ENCODE measurements at places on chromosomes 13 and 19. TPM values are rescaled to one million over a fixed set of nuclear protein-coding genes. Genes with fewer than 3 reads are reported as not detected.

GRCh38 chr19:50909240-50910070, 1.7 kb downstream of the KLK4 start:
- DNase-seq = peak; percentile 99

- no peak for DNase-seq
These were observed 21.0 kb upstream of the LRCH1 start for GRCh38 chr13:46531953-46532352.

- no peak for DNase-seq
These were observed 42.0 kb downstream of the SLC15A1 start for GRCh38 chr13:98710521-98710920.

DNA sequence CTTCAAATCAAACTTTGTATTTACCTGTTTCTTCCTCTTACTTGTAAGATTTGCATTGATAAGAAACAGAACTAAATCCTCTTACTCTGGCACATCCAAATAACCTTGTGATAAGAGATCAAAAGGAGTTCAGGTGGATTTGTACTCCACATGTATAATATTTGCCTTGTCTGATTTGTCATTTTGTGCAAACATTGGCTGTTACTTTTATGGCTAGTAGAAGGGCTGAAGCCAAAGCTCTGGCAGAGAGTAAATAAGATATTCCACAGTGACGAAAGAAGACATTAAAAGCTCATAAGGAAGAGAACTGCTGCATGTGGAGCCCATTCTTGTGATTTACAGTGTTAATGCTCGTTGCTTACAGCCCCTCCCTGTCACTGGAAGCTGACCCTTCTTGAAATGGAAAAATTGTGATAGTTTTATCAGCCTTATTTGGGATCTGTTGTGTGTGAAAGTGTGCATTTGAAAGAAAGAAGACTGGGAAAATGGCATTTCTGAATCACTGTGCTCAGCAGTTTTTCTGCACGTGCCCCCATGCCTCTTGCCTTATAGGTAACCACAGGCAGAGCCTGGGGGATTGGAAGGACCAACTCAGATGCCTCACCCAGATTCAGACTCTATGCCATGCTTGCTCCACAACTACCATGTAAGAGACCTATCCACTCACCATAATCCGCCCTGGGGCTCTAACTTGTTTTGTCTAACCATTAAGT, 68.2 kb downstream of the OXGR1 start:
- no peak for DNase-seq

DNA sequence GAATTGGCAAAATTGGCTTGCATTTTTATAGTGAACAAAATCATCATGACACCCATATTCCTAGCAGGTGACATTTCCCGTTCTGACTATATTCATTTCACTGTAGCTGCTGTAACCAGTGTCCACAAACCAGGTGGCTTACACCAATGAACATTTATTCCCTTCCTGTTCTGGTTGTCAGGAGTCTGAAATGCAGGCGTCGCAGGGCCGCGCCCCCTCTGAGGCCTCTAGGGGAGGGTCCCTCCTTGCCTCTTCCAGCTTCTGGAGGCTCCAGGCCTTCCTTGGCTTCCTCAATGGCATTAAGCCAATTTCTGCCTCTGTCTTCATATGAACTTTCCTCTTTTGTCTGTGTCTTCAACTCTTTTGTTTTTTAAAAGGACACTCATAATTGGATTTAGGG, 6.5 kb upstream of the RLN3 start:
- DNase-seq = peak; percentile 53

GRCh38 chr13:105725887-105726286, 809.6 kb downstream of the EFNB2 start:
- no peak for DNase-seq

DNA sequence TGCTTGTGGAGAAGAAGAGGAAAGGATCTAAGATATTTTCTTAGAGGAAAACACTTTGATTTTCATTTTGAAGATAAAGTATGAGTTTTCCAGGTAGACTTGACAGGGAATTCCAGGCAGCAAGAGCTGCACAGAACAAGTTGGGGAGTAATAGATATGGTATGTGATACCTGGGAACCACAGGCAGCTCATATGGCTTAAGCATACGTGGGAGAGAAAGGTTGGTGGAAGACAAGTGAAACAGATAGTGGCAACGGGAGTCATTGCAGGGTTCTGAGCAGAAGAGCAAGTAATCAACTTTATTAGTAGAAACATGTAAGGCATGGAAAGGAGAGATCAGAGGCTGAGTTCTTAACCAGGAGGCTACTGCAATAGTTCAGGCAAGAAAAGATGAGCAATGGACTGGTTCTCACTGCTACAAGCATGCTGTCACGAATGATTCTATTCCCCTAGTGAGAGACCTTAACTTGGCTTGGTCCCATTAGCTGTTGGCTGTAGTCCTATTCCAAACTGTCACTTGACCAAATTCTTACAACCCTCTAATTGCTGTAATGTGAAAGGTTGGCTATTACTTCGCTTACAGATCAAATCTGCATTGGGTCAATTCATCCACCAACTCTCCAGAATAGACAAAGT, 217.9 kb downstream of the VWA8 start:
- no peak for DNase-seq

- no peak for DNase-seq
These were observed 53.2 kb upstream of the GAS6 start for GRCh38 chr13:113917096-113917495.

DNA sequence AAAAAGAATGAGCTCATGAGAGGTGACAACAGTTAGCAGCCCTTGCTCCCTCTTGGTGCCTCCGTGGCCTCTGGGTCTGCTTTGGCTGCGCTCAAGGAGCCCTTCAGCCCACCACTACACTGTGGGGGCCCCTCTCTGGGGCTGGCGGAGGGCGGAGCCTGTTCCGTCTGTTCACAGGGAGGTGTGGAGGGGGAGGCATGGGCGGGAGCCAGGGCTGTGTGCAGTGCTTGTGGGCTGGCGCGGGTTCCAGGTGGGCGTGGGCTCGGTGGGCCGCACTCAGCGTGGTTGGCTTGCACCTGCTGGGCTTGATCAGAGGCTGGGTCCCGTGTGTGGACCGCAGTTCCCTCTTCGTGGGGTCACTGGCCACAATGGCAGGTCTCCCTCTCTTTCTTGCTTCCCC, 953.4 kb upstream of the PRR20A start:
- DNase-seq = no peak

DNA sequence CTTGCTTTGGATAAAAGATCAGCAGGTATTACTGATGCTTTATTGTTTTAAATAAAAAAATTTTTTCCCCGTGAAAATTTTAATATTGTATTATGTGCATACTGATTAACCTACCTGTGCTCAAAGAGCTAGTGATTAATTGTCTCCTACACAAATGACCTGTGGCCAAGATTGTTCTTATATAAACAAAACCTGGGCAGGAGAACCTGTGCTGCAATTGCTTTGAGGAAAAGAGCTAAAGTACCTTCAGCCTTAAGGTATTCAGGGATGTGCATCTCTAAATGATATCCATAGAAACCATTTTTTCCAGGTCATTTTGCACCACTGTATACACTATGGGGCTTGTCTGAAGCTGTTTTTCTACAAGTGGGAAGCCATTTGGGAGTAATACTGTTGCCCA, 1.2 kb downstream of the FRY start:
- no peak for DNase-seq

DNA sequence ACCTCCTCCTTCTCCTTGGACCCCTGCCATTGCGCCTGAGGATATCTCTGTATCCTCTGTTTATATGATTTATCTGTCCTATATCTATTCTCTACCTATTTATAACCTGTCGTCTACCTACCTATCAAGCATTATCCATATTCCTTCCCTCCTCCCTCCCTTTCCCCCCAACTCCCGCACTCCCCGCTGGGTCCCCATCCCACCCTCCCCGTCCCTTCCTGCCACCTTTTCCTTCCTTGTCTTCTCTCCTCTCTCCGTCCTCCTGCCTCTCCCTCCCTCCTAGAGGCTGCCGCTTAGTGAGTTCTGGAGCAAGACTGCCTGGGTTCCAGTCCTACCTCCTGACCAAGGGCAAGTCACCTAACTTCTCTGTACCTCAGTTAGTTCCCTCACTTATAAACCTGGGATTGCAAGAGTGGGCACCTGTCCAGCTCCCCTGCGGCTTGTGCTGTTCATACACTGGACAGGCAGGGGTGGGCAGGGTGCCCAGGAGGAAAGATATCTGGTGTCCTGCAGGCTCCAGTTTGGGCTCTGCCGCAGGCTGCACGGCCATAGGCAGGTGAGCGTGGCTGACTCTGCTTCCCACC, 16.1 kb downstream of the TTYH1 start:
- no peak for DNase-seq

- peak; percentile 81 for DNase-seq
These were observed 14.6 kb downstream of the CBARP start for GRCh38 chr19:1223018-1223855.

- no peak for DNase-seq
These were observed 21.6 kb downstream of the SGCG start for GRCh38 chr13:23202383-23202782.

DNA sequence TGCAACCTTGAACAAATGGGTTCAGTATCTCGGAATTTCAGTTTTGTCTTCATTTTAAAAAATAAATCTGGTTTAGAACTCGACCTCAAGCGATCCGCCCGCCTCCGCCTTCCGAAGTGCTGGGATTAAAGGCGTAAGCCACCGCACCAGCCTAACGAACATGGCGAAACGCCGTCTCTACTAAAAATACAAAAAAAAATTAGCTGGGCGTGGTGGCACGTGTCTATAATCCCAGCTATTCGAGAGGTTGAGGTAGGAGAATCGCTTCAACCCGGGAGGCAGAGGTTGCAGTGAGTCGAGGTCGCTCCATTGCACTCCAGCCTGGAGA, 571 bp downstream of the ZNF302 start:
- DNase-seq = no peak

DNA sequence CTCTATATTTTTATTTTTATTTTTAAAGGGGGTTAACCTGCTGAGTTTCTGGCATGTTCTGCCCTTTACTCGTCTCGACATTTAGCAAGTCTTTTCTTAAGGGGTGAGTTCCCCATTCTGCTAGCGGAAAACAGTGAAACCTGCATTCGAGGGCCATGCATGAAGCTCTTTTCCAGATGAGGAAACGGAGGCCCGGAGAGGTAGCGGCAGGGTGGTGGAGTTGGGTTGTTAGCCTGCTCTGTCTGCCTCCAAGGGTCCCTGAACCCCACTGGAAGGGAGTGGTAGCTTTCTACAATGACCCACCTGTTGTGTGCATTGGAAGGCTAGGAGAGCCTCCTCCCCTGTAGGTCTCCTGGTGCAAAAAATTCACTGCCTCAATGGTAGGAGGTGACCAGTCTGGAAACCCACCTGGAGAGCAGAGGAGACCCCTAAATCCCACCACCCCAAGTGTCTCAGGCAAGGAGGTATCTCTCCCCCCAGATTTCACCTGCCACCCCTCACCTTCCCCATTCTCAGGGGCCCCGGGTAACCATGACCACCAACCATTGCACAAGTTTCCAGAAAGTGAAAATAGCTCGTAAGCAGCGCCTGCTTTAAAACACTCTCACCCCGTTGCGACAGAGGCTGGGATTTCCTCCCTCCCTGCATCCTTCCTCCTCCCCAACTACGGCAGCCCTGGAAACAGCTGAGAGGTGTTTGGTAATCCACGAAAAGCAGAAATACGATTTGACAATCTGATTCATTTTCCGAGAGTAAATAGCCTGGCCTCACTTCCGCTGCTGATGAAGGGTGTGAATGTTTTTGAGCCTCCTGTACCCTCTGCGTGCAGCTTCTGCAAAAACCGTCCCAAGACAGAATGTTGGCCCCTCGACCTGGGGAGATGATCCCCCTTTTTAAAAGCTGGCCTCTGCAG, 3.5 kb downstream of the KLF2 start:
- no peak for DNase-seq

DNA sequence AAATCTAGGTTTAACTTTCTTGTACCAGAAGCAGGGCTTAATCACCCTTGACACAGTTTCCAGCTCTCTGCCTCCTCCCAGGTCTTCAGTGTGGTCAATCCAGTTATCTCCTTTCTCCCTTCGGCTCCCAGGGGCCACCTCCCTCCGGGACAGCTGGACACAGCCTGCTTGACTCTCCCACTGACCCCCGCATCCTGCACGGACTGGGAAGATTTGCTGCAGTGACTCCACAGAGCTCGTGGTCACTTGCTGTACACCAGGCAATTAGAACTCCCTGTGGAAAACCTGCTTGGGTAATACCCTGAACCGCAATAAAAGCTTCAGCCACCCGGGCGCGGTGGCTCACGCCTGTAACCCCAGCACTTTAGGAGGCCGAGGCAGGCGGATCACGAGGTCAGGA, 116.5 kb downstream of the NUFIP1 start:
- DNase-seq = no peak

- peak; percentile 74 for DNase-seq
These were observed 186.2 kb upstream of the GPR12 start for GRCh38 chr13:26946684-26947343.

DNA sequence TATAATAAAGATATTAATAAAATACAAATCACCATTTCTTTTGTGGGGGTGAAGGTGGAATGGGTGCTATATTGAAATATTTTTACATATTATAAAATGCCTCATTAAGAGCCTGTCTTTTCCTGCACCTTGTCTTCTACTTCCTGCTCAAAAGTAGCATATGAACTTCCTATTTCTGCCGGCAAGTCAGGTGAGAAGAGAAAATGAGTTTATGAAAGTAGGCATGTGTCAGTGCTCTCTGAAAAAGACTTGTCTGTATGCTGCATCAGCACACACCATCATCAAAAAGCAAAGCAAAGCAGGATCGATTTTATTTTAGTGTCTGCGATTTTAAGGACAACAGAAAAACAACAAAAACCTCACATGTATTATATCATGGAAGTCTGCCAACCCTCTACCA, 114.2 kb downstream of the RAP2A start:
- DNase-seq = no peak

DNA sequence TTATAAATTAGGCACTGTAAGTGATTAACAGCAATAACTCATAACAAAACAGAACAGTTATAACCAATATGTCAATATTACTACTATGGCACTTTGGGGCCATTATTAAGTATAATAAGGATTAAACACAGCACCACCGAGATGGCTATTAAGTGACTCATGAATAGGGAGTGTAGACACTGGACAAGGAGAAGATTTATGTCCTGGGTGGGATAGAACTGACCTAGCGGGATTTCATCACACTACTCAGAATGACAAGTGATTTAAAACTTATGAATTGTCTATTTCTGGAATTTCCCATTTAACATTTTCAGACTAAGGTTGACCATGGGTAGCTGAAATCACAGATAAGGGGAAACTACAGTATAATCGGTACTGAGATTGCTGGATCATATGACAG, 79.0 kb upstream of the SLC7A1 start:
- no peak for DNase-seq

DNA sequence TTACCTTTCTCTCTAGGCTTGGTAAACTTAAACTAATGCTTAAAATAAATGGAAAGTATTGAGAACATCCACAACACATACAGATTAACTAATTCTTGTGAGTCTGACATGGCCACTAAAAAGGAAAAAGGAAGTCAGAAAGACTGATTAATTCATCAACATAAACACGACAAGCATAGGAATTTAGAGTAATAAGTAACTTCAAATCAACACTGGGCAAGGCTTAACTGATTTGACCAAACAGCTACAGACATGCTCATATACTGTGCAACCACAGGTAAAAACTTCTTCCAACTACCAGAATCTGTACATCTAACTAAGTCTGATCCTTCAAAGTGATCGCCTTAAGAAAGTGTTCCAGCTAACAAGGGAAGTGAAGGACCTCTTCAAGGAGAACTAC, 20.5 kb downstream of the UGGT2 start:
- DNase-seq = no peak

Gene ZNF700
- 9.3 TPM for total RNA-seq

Gene SOX1
- total RNA-seq = 0.04 TPM

Gene CYP4F12
- not detected for total RNA-seq

Gene PPM1N
- 15.2 TPM for total RNA-seq

Gene DLL3
- 15.6 TPM for total RNA-seq

Gene N4BP2L1
- total RNA-seq = 4.1 TPM

Gene PLPP2
- total RNA-seq = 82.6 TPM

Gene ZNF227
- 18.2 TPM for total RNA-seq
